ENCODE measurements at places on chromosomes 3 and 15.

- no peak for DNase-seq
These were observed 868.9 kb downstream of the SI start for GRCh38 chr3:164209363-164209762.

GRCh38 chr15:94036156-94036555 is 195.2 kb upstream of the MCTP2 start:
- DNase-seq: no peak

GRCh38 chr3:178059836-178060235 is 476.4 kb upstream of the KCNMB2 start:
- DNase-seq: no peak

- DNase-seq: peak; percentile 84
These were observed 108.3 kb downstream of the P3H2 start for GRCh38 chr3:190012314-190012782.

- no peak for DNase-seq
These were observed 12.9 kb downstream of the CIDEC start for GRCh38 chr3:9867106-9867505.

DNA sequence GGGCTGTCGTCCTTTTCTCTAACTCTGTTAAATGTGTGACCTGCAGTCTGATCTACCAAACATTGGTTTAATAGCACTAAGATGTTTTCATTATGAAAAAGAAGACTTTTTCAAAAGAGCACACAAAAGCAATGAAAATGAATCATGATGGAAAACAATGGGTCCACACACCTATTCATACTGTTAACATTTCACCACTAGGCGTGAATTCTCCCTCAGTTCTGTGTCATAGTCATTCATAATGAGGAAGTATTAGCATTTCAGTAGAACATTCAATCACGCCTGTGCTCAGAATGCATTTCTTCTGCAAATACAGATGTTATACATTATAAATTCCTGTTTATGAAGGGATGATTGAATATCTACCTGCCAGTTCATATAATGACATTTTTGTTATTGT is 35.9 kb downstream of the EIF4E3 start:
- DNase-seq: no peak
